Psoas muscle (tissue), 8 donors: ENCODE measurements at places on chromosomes 4 and X. TPM values are rescaled to one million over a fixed set of nuclear protein-coding genes. Genes with fewer than 3 reads are reported as not detected.

DNA sequence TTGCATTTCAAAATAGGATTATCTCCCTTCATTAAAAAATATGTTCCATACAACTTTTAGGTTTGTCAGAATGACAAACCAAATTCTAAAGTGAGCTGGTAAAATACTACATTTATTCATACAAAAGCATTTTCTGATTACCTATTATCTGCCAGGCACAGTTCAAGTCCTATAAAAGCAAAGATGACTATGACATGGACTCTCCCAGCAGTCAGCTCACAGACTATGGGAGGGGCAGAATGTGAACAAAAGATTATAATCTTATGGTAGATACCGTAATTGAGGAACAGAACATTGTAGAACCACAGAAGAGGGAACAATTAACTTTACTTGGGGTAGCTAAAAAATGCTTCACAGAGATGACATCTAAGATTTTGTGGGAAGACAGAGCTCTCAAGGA lies 12.4 kb downstream of the PAQR3 start:
- no peak for DNase-seq

The ADGRL3 gene
- polyA plus RNA-seq, result 0.16 TPM

- no peak for DNase-seq
Measured at GRCh38 chr4:135177321-135177720, 975.7 kb upstream of the PABPC4L start.

The DMRTC1 gene
- polyA plus RNA-seq, result not detected

- peak; percentile 12 for DNase-seq
Measured at GRCh38 chr4:3445111-3445820, 3.5 kb downstream of the HGFAC start.

The MYL5 gene
- 11.2 TPM for polyA plus RNA-seq

DNA sequence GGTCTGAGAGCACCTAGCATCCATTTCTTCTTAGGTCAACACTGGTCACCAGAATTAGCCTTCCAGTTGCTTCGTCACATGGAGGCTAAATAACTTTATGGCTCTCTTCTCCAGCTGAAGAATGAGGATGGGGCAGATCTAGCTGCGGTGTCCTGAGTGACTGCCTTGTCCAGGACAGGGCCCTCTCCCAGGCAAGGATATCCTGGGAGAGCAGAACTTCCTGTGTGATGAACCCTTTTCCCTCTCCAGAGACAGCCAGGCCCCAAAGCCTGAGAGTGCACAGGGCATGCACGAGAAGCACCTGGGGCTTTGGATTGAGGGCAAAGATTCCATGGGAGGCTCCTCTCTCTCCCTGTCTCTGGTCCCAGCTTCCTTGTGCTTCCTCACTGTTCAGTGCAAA lies 108.2 kb upstream of the MAMLD1 start:
- no peak for DNase-seq

- DNase-seq, result no peak
Measured at GRCh38 chr4:5756271-5756670, 45.3 kb downstream of the EVC start.

The SPANXA1 gene
- polyA plus RNA-seq, result not detected

DNA sequence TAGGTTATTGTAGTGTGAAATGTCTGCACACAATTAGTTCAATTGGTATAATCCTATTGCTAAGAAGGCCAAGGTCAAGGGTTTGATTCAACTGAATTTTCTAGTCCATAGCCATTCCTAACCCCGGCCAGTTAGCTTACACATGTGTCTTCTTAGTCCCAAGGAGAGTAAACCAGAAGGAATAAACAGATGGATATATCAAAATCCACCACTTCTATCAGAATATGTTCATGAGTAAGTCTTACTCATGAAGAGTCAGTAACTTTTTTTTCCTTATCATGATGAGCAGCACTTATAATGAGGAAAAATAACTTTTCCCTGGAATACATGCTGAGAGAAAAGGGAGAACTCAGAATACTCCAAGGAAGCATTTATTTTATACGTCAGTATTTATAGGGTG lies 9.5 kb downstream of the HHIP start:
- no peak for DNase-seq

The UVSSA gene
- 1.9 TPM for polyA plus RNA-seq

DNA sequence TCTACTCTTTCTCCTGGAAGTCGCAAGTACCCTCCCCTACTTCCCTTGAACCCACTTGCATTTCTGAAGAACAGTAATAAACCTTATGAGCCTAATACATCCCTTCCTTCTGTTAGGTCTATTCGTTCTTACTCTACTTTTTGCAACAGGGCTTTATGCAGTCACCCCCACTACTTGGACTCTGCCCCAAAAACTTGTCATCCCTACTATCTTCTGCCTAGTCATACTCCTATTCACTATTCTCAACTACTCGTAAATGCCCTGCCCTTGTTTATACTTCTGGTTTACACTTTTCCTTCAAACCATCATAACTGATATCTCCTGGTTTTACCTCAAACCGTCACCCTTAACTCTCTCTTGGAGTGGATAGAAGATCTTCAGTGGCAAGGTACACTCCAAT lies 55.2 kb upstream of the SLIT2 start:
- no peak for DNase-seq

The ART3 gene
- 33.1 TPM for polyA plus RNA-seq

The GATB gene
- polyA plus RNA-seq, result 29.6 TPM

- no peak for DNase-seq
Measured at GRCh38 chrX:17433965-17434364, 59.0 kb downstream of the NHS start.

The WDFY3 gene
- 10.0 TPM for polyA plus RNA-seq

The FGF2 gene
- 0.86 TPM for polyA plus RNA-seq

DNA sequence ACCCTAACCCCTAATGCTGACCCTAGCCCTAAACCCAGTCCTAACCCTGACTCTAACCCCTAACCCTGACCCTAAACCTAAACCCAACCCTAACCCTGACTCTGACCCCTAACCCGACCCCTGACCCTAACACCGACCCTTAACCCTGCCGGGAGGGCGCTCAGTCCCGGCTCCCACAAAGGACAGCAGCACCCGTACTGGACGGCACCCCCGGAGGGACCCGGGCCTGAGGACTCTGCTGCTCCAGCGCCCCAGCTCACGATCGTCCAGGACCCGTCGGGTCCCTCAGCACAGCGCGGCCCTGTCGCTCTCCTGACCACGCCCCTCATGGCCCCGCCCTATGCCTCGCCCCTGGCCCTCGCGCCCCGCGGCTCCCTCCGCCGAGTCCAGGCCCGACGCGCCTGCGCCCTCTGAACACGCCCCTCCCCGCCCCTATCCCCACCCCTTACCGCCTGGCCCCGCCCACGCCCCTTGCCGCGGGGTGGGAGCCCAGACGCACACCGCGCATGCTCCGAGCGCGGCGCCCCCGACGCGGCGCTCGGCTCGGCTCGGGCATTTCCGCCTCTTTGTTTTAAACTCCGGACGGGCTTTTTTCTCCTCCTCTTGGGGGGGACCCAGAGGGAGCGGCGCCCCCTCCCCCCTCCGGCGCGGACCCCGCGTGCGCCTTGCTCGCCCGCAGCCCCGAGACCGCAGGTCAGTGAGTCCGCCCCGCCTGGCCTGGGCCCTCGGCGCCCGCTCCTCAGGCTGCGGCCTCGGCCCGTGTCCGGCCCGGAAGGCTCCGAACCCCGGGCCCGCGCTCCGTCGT lies at the start of gene PCGF3:
TSS of gene PCGF3 (plus strand) at position 555 of the 805 bp plus-strand sequence. CDS start 27,849 bp downstream, outside the sequence.
- peak; percentile 97 for DNase-seq

The CENPU gene
- 1.1 TPM for polyA plus RNA-seq

The TCEAL6 gene
- polyA plus RNA-seq, result not detected

The ETDA gene
- not detected for polyA plus RNA-seq

DNA sequence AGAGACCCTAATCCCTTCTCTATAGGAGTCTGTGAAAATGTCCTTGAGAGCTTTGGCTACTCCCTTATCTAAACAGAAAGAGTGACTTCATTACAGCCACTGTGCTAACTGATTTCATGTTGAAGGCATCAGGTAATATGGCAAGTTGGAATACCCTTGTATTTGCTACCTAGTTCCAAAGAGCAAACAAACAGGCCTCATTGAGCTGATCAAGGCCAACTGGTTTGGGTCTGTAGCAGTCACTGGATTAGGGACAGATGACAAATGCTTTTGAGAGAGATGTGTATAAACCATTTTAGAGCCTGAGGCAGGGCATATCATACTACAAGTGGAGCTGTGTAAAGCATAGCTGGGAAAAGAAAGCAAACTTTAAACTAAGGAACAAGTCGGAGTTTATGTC lies 22.9 kb upstream of the PDLIM5 start:
- no peak for DNase-seq

The CXCR3 gene
- not detected for polyA plus RNA-seq

GRCh38 chr4:183832776-183833450 lies 72.2 kb upstream of the STOX2 start:
- DNase-seq, result no peak

- no peak for DNase-seq
Measured at GRCh38 chr4:161841759-161842158, 322.0 kb downstream of the FSTL5 start.

DNA sequence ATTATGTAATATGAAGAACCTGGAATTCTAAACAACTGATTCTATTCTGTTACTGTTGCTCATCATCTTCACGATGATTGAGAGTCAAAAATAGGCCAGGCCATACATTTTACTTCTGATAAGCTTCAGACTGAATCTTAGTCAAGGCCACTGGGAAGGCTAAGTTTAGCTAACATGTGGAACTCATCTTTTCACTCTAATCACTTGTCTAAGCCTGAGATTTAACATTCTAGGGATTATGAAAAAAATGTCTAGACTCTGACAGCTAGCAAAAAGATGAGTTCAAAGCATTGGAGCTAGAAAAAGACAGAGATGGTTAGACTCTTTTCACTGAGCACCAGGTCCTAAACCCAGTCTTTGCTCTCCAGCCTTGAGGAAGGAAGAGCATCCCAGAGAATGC lies 656.2 kb upstream of the IGFBP7 start:
- DNase-seq, result no peak

GRCh38 chr4:16859031-16859430 lies 39.4 kb downstream of the LDB2 start:
- DNase-seq, result no peak

The TMEM31 gene
- not detected for polyA plus RNA-seq

The POLN gene
- polyA plus RNA-seq, result 0.44 TPM

The EDA gene
- 0.98 TPM for polyA plus RNA-seq

The MFAP3L gene
- polyA plus RNA-seq, result 2.1 TPM

- no peak for DNase-seq
Measured at GRCh38 chrX:69045616-69046345, 119.5 kb downstream of the PJA1 start.

GRCh38 chr4:86755388-86755787 lies 93.8 kb downstream of the SLC10A6 start:
- DNase-seq, result no peak

GRCh38 chr4:2795300-2795892 lies 2.5 kb downstream of the SH3BP2 start:
- DNase-seq, result peak; percentile 11

The RAB9B gene
- polyA plus RNA-seq, result 0.47 TPM

The CLDN22 gene
- polyA plus RNA-seq, result not detected

DNA sequence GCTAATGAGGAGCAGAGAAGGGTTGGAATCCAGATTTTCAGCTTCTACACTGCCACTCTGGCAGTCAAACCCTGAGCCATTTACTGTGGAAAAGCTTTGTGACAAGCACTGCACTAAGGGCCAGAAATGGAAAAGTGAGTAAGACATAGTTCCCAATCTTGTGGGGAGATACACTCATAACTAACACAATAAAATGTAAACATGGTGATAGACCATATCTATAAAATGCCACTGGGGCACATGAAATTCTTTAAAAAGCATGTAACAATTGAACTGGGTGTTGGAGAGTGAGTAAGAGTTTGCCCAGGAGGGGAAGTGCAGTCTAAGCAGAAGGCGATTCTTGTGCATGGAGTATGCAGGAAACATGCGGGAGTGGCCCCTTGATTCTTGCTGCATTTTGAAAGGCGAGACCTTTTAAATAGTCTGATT lies 32.0 kb upstream of the ANXA5 start:
- no peak for DNase-seq

- DNase-seq, result no peak
Measured at GRCh38 chrX:134658760-134659023, 421 bp upstream of the PLAC1 start.

- peak; percentile 76 for DNase-seq
Measured at GRCh38 chr4:112523764-112524505, 8.0 kb upstream of the NEUROG2 start.

DNA sequence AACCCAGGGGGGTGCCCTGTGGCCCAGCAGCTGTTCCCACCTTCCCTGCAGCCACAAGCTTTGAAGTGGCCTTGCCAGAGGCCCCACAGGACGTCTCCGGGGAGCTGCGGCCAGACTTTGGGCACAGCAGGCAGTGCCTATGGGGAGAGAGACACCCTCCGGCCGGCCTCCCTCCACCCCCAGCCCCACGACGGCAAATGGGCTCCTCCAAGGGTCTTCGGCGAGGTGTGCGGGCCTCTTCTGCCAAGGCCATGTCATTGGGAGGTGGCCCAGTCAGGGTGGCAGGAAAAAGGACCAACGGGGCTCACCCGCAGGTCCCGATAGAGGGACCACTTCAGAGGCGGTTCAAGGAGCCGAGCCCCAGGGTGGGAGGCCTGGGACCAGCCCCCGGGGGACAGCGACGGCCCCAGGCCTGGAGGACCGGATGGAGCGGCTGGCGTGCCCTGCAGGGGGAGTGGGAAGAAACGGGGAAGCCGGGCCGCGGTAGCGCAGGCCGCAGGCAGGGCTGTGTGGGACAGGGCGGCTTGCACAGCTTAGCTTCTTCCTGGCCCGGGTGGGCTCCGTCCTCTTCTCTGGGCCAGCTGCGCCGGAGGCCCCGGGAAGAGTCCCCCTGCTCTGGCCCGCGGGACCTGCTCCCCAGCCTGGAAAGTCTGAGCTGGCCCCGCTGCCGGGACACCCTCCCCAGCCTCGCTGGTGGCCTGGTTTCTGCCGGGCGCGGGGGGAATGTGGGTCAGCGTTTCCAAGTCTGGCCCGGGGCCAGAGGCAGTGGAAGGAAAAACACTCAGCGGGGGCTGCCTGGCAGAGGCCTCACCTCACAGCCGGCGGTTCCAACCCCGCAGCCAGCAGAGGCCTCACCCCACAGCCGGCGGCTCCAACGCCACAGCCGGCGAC lies 21.9 kb upstream of the SPON2 start:
- DNase-seq, result peak; percentile 87

GRCh38 chr4:53734584-53735353 lies 143.5 kb upstream of the LNX1 start:
- DNase-seq, result no peak

DNA sequence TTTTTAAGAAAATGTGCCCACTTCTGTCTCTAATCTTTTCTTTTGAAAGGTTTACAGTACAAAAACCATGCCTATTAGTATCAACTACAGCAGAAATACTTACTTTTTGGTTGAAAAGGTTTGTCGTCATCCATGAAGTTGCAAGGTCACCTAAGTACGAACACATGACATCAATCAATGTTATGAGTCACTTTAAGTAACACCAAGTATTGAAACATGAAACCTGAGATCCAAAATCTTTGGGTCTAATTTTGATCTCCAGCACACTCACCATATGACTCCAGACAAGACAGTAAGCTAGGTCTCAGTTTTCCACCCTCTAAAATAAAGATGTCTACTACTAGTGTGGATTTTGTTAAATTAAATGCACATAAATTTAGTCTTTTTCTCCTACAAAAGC lies 8.4 kb downstream of the ZNF280C start:
- DNase-seq, result no peak

- DNase-seq, result no peak
Measured at GRCh38 chr4:168440442-168441264, 39.6 kb downstream of the DDX60L start.
